Activated naive CD4-positive, alpha-beta T cell treated with anti-CD3 and anti-CD28 coated beads for 36 hours (primary cell): ENCODE measurements at places on chromosomes 16 and 17.
A peak's percentile ranks its signal among the peaks of the same experiment; 100 is the strongest.

GRCh38 chr17:19703106-19703827 lies 13.1 kb downstream of the SLC47A2 start:
- H3K36me3 ChIP-seq, result no peaks in the 10 kb centered on the region
- no peak for DNase-seq
- H3K4me3 ChIP-seq, result no peak overlapping the region
- no peaks in the 10 kb centered on the region for H3K4me1 ChIP-seq

- peak; percentile 64 for DNase-seq
- no peak overlapping the region for H3K27ac ChIP-seq
- H3K4me1 ChIP-seq, result peaks cover 2% of the 10 kb centered on the region
- no peaks in the 10 kb centered on the region for H3K27me3 ChIP-seq
Observed at GRCh38 chr17:16428098-16428882, 12.9 kb downstream of the TRPV2 start.

DNA sequence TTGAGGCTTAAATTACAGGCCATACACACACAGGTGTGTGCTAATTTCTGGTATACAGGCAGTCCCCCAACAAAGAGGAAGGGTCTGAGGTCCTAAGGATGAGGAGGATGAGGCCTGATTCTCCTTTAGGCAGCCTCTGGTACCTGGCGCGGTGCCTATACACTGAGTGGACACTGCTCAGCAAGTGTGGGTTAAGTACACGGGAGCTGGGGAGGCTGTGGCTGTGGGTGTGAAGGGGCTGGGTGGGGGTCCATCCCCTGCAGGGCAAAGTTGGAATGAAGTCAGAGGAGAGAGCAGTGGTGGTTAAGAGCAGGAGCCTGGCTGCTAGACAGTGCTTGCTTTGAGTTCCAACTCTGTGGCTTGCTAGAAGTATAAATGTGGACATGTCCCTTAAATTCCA lies 10.9 kb downstream of the MRM1 start:
- no peak for DNase-seq
- no peak overlapping the region for H3K4me3 ChIP-seq
- H3K27me3 ChIP-seq, result no peaks in the 10 kb centered on the region
- no peak overlapping the region for H3K27ac ChIP-seq

DNA sequence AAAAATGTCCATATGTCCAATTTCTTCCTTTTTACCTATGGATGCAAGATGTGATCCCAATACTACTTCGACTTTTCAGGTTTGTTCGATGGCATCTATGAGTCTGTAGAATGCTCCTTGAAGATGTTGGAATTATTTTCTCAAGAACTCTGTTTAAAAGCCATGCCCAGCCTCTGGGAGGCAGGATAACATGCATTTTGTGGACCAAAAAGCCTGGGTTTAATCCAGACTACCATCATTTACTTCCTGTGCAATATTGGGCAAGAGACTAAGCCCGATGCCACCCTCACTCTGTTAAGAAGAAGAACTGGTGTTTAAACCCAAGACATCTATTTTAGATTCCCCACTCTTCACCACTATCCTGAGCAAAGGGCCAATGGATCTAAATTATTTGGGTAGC lies 42.8 kb upstream of the SALL1 start:
- H3K4me3 ChIP-seq, result no peak overlapping the region
- H3K27ac ChIP-seq, result no peak overlapping the region
- H3K36me3 ChIP-seq, result no peaks in the 10 kb centered on the region
- DNase-seq, result no peak

DNA sequence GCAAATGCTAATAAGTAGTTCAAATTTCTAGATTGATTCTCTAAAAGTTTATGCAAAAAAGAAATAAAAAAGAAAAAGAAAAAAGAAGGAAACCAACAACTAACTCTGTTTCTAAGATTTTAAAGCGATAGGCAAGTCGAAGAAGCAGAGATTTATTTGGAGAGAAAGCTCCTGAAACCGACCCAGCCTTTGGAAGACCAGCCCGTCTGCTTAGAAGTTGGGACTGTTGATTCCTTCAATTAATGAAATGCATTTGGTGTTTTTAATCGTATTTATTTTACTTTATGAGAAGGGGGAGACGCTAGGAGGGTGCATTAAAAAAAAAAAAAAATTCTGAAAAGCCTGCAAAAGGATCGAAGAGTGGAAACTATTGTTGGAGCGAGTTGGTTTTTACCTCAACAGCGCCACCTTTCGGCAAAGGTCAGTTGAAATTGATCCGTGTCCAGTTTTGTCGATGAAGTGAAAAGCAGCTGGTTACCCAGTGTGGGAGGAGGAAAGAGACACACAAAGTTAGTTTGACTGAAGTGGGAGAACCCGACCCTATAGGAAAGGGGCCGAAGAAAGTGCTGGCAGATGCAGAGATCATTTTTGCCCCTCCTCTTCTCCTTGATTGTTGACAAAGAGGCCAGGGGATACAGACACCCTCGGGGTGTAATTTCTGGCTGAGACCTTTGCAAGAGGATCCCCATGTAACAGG lies 1.5 kb upstream of the MAF start:
- peak; percentile 90 for DNase-seq
- no peak overlapping the region for H3K27ac ChIP-seq
- H3K4me3 ChIP-seq, result peak overlapping the region; percentile 81
- peaks cover 18% of the 10 kb centered on the region for H3K4me1 ChIP-seq
- H3K27me3 ChIP-seq, result peaks cover 33% of the 10 kb centered on the region

- peak; percentile 62 for DNase-seq
- H3K4me3 ChIP-seq, result no peak overlapping the region
- no peaks in the 10 kb centered on the region for H3K36me3 ChIP-seq
- H3K27ac ChIP-seq, result no peak overlapping the region
Observed at GRCh38 chr17:62737513-62737912, 70.6 kb downstream of the MARCHF10 start.

DNA sequence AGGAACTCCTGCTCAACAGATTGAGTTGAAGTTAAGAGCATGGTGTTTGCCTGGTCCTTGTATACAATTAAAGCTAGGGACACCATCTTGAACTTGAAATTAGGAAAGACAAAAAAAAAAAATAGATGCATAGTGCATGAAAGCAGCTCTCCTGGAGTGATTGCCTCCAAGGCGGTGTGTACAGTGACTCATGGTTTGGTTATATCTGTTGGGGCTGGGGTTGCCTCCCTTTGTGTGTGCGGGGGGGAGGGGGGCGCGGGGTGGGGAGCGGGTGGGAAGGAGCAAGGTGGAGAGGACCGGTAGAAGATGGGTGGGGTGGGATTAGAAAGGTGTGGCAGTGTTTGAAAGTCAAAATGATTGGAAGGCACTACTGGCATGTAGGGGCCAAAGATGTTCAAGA lies 3.4 kb downstream of the TMED6 start:
- no peak overlapping the region for H3K4me3 ChIP-seq
- peaks cover 6% of the 10 kb centered on the region for H3K4me1 ChIP-seq
- H3K36me3 ChIP-seq, result peaks cover 24% of the 10 kb centered on the region
- H3K27ac ChIP-seq, result no peak overlapping the region
- H3K27me3 ChIP-seq, result no peaks in the 10 kb centered on the region

- no peak overlapping the region for H3K27ac ChIP-seq
- no peaks in the 10 kb centered on the region for H3K27me3 ChIP-seq
- H3K4me1 ChIP-seq, result no peaks in the 10 kb centered on the region
- DNase-seq, result no peak
- no peaks in the 10 kb centered on the region for H3K36me3 ChIP-seq
- H3K4me3 ChIP-seq, result no peak overlapping the region
Observed at GRCh38 chr17:61312406-61313295, 87.0 kb upstream of the TBX2 start.

- DNase-seq, result no peak
- no peak overlapping the region for H3K27ac ChIP-seq
- H3K27me3 ChIP-seq, result no peaks in the 10 kb centered on the region
- H3K36me3 ChIP-seq, result peaks cover 10% of the 10 kb centered on the region
- no peak overlapping the region for H3K4me3 ChIP-seq
Observed at GRCh38 chr16:4634768-4635167, 10.1 kb downstream of the MGRN1 start.

GRCh38 chr16:50037662-50038220 lies 12.7 kb downstream of the CNEP1R1 start:
- no peak for DNase-seq
- peaks cover 13% of the 10 kb centered on the region for H3K36me3 ChIP-seq
- H3K27ac ChIP-seq, result peak overlapping the region; percentile 19

GRCh38 chr16:12470311-12471229 lies 333.1 kb downstream of the CPPED1 start:
- no peak overlapping the region for H3K27ac ChIP-seq
- no peak for DNase-seq
- H3K4me3 ChIP-seq, result no peak overlapping the region
- no peaks in the 10 kb centered on the region for H3K4me1 ChIP-seq

- no peak for DNase-seq
- peaks cover 49% of the 10 kb centered on the region for H3K4me1 ChIP-seq
- no peak overlapping the region for H3K4me3 ChIP-seq
Observed at GRCh38 chr16:75624921-75625334, 1.8 kb upstream of the ADAT1 start.

DNA sequence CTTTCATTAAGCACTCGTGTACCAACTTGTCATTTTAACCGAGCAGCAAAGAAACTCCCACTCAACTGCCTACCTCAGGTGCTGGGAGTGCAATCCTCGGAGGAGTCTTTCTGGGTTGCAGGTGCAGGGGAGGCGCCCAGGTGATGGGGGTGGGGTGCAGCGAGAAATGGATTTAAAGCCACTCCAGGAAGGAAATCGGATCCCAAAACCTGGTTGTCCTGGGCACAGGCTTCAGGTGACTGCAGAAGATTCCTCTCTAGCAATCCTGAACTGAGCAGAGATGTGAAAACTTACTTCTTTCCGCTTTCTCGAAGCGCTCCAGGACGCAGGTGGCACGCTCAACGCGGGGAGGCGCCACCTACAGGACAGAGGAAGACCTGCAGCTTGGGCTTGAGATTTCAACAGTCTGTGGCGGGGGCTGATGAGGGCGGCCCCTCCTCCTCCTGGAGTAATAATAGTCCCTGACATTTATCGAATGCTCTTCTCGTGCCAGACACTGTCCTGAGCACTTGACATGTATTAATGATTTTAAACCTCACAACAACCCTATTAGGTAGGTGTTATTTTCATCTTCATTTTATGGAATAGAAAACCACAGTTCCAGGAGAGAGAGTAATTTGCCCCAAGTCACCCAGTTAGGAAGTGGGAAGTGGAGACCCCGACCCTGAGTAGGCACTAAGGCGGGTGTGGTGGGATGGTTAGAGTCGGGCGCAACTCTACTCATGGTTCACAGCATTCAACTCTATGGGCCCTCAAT lies 27.2 kb upstream of the SKAP1 start:
- H3K4me3 ChIP-seq, result peak overlapping the region; percentile 66
- no peak overlapping the region for H3K27ac ChIP-seq
- DNase-seq, result peak; percentile 83
- H3K36me3 ChIP-seq, result no peaks in the 10 kb centered on the region
- H3K27me3 ChIP-seq, result no peaks in the 10 kb centered on the region

DNA sequence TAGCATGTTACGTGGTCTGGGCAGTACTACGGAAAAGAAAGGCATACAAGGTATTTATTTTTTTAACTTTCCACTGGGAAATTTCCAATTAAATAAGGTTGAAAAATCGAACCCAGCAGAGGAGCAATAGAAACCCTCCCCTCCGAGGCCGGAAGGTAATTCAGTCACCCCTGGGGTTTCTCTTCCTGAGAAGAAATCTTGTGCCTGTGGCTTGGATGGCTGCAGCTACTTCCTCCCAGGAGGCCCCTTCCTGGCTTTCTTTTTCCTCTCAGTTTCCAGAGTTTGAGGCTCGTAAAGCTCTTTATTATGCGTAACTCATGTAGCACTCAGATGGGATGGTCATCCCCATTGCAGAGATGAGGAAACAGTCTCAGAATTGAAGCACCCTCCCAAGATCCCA lies 140.3 kb downstream of the ASIC2 start:
- no peaks in the 10 kb centered on the region for H3K36me3 ChIP-seq
- H3K4me3 ChIP-seq, result no peak overlapping the region
- peaks cover 6% of the 10 kb centered on the region for H3K27me3 ChIP-seq
- no peak overlapping the region for H3K27ac ChIP-seq
